ENCODE measurements at places on chromosomes 1 and 21.

- DNase-seq: peak; percentile 58
These were observed 114.5 kb downstream of the HIVEP3 start for GRCh38 chr1:41804176-41804575.

GRCh38 chr1:72412286-72412685, 129.9 kb upstream of the NEGR1 start:
- DNase-seq: no peak

GRCh38 chr1:38992412-38993111, 1.5 kb downstream of the AKIRIN1 start:
- no peak for DNase-seq

DNA sequence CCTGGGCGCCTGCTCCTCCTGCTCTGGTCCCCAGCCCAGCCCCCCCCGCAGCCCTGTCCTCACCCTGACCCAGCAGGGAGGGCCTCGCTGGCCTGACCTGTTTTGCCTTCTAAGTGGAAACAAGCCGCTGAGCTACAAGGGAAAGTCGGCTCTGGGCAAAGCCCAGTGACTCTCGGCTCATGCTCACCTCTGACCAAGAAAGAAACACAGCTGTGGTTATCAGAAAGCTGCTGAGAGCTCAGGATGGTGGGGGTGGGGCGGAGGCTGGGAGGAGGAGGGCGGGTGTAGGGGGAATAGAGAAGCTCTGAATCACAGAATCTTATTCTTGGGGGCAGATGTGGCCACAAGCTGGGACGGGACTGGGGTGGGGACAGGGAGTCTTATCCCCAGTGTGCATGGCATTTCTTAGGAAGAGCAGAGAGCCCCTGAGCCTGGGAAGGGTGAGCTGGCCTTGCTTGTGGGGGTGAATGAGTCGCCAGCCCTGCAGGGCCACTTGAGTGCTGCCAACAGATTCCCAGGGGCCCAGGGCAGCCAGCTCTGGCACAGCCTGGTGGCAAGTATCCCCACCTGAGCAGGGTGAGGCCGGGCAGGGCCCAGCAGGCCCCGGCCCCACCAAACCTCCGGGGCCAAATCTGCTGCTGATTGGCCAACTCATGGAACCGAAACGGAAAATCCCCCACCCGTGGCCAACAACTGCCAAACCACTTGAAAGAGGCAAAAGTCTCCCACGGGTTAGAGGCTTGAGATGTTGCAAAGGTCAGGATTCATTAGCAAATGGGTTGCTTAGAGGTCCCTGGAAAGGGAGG, 120.6 kb downstream of the SPSB1 start:
- peak; percentile 60 for DNase-seq

DNA sequence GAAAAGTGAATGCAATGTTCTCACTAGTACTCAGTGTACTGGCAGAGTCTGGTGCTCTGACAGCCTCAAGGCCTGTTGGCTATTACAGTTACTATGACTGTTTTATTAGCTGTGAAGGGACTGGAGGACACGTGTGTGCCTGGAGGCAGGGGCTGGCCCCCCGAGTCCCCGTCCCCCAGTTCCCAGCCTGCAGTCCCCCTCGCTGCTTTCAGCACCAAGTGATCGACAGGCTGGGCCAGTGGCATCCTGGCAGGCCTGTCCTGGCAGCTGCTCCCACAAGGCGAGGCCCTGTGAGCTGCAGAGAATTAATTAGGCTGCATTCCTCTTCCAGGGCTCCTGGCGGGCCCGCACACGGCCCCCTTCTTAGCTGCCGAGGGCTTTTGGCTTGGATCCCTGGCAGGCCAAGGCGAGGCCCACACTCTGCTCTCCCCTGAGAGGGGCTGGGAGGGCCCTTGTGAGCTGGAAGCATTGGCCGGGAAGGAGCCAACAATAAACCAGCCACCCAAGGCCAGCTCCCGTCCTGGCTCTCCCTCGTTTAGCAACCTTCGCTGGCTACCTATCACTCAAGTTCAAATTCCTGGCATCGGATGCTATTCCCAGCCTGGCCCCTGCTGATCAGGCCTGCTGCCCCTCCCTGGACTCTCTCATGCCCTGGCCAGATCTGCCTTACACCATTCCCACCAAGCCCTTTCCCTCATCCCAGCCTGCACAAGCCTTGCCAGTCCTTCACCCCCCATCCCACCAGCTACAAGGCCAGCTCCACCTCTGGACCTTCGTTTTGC, 9.8 kb downstream of the EDN2 start:
- no peak for DNase-seq

GRCh38 chr1:35930593-35931445, at the start of gene AGO3:
Gene AGO3, plus strand, starts transcription at chr1:35931105. Its CDS starts 322 bp downstream, at chr1:35931427.
- peak; percentile 90 for DNase-seq

- DNase-seq: no peak
These were observed 11.6 kb downstream of the AHDC1 start for GRCh38 chr1:27592232-27592930.

DNA sequence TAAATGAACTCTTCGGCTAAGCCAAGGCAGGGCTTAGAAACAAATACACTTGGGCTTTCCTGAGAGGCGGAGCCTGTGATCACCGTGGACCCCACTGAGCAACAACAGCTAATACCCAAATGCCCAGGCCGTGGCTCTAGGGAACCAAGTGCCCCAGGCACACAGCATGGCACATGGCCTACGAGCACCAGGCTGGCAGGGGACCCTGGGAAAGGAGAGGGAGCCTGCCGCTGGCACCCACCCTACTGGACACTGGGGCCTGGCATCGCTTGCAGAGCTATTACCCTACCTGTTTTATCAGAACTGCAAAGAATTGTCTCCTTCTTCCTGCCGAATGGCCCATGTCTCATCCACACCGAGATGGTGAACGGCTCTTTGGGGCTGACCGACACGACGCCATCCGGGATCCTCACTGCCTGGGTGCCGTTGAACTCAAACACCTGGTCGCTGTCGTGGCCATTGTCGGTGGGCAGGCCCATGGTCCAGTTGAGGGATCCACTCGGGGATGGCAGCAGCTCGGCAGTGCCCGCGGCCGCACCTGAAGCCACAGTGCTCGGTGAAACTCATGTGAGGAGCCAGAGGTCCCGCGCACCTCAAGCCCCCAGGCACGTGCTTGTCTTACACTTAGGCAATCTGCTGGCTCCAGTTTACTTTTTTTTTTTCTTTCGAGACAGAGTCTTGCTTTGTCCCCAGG, 79.5 kb downstream of the CLSTN1 start:
- no peak for DNase-seq

GRCh38 chr1:45221716-45222115, 15.3 kb upstream of the ZSWIM5 start:
- DNase-seq: no peak

DNA sequence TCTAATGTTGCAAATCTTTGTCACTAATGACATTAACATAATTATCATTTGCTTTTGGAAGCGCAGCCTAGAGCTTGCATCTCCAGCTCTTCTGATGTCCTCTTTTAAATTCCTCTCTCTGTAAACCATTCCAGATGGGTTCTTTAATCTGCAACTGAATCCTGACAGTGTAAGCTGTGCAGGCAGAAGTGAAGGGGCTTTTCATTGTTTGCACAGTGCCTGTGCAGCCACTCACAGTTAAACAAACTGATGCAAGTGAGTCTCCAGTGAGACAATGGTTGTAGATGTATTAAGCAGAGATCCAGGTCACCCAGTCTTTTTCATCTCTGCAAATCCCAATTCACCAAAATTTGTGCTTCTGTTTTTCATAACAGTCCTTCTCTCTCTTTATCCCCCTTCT, 22.5 kb upstream of the FCRL5 start:
- no peak for DNase-seq

- no peak for DNase-seq
These were observed 6.6 kb downstream of the BATF3 start for GRCh38 chr1:212692774-212693644.

Data from CD8-positive, alpha-beta T cell (primary cell).